ENCODE measurements at places on chromosomes 1 and 21. TPM values are rescaled to one million over a fixed set of nuclear protein-coding genes. Genes with fewer than 3 reads are reported as not detected.

PCP4L1 gene
- total RNA-seq = not detected

MPZ gene
- total RNA-seq = 3.6 TPM

CADM3 gene
- total RNA-seq = 34.4 TPM

LHX8 gene
- not detected for total RNA-seq

BLACAT1 gene
- not detected for total RNA-seq

C1orf198 gene
- total RNA-seq = 32.8 TPM

THEM5 gene
- not detected for total RNA-seq

FMO5 gene
- 2.5 TPM for total RNA-seq

SLC26A9 gene
- total RNA-seq = not detected

INSRR gene
- total RNA-seq = 0.09 TPM

DNA sequence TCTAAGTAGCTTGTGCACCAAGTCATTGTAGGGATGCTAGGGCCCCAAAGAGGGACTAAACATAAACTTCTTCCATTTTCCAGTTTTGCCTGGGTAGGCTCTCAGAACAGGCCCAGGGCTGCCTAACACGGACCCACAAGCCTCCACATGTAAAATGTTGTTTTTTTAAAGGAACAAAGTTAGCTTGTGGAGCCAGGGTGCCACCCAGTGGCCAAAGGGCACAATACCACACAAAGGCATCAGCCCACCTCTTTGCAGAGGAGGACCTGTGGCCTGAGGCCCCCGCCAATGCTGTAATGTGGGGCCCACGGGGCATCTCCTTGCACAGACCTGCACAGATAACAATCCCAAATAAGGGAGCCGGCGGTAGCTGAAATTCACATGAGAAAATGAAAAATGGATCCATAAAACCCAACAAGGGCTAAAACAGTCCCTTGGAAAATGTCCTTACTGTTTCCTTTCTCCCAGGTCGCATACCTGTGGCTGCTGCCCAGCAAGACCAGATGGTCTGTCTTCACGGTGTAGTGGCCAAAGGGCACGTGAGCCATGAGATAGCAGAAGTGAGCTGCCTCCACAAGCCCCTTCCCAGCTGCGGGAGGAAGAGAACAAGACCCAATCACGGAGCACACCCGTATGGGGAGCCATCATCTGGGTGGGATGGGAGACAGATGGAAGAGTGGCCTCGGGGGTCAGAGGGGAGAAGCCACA, 23.8 kb downstream of the SEC16B start:
- no peak for DNase-seq

DNA sequence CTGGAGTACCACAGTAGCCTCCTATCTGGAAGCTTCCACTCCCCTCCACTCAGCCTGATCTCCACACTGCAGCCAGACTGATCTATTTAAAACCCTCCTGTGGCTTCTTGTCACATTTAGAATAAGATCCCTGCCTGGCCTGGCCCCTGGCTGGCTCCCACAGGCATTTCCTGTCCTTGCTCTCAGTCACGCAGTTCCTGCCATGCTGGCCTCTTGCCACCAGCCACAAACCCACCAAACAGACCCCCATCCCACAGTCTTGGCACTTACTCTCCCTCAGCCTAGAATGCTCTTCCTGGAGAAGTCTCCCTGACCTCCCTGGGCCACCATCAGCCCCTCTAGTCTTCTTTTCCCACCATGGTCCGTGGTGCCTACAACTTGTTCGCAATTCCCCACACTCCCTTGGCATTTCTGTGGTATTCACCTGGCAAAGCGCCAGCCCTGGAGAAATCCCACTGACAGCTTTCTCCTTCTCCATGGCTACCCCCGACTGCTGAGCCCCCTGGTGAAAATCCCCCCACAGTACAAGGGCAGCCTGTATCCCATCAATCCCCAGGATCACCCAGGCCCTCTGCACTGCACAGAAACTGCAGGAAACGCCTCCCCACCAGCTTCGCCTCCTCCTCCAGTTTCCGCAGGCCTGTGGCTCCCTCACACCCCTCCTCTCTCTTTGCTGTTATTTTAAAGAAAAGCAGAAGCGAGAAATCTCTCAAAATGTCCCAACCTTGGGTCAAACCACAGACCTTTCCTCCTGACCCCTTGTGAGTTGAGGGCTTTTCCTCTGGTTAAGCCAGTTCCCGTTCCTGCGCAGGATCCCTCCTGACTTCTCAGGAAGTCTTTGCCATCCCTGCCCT, 94.5 kb downstream of the SYT2 start:
- DNase-seq = no peak

DNA sequence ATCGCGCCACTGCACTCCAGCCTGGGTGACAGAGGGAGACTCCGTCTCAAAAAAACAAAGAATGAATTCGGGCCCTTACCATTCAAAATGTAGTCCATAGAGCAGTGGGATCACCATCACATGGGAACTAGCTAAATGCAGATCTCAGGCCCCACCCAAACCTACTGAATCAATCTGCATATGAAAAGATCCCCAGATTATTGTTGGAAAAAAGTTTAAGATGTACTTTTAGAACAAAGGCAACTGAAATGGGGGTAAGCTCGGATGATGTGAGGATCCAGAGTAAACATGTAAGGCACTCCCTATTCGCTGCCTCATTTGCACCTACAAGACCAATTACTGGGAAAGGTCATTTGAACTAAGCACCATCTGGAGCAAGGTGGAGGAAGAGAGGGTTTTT, 803 bp upstream of the FLAD1 start:
- DNase-seq = no peak

DNA sequence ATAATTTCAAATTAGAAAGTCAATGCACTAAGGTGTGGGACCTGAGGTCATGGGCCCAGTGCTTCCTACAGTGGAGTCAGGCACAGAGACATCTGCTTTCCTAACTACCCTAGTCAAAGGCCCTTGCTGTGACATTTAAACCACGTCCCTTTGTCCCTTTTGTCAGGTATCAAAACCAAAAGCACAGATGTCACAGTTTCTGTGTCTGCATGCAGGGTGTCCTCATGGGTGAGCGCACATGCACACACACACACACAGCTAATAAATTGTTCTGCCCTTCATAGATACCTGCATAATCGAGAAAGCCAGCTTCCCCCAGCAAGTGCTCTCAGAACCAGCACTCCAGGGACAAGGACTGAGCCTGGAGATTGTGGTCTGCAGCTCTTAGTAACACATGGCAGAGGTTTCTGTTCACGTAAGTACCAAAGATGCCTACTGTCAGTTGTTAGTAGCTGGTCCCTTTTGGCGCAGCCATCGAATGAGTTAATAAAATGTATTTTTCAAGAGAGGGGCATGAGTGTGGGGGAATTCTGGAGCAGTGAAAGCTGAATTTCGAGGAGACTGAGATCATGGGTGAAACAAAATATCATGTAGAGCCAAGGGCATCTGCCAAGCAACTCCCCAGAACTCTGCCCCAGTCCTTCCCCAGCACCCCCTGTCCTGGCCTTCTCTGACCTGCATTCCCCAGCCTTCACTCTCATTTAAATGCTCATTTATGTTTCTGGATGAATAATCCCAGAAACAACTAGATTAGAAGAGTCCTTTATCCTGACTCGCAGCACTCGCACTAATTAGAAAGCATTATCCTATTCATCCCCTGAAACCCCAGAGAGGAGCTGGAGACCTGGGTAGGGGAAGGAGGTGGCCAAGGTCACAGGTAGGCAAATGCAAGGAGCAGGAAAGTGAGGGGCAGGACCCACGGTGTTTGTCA, 25.5 kb downstream of the TNR start:
- DNase-seq = no peak

GRCh38 chr1:39104158-39105060, 78.3 kb downstream of the NDUFS5 start:
- no peak for DNase-seq

- DNase-seq = no peak
Observed at GRCh38 chr1:18711536-18712251, 81.0 kb downstream of the PAX7 start.

- no peak for DNase-seq
Observed at GRCh38 chr1:85199667-85200462, 951 bp downstream of the SYDE2 start.

DNA sequence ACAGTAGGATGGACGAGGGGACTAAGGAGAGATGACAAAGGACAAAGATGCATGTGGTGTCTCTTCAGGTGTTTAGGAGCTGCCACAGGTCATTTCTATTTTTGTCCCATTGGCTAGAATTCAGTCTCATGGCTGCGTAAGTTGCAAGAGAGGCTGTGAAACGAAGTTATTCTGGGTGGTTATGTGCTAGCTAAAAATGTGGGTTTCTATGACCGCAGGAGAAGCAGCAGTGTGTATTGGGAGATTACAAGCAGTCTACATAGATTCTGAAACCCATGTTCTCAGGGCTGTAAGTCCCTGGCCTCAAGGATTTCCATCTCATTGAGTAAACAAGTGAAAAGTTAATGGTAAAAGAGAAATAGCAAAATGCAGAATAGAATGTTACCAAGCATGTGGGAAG, 110.7 kb downstream of the SPATA46 start:
- DNase-seq = no peak

DNA sequence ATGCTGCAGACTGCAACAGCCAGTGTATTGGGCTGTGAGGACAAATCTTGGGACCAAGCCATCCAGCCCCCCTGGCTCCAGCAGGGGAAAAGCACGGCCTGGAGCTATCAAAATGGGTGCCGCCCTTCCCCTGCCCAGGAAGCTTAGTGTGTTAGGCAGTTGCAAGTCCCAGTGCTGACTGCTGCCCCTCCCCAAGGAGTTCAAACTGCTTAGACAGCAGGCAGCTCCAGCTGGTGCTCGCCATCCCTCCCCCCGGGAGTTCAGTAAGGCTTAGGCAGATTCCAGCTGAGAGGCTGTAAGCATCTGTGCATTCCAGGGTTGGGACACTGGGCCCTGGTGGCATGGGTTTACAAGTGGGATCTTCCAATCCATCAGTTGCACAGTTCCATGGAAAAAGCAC, 579.6 kb upstream of the NR5A2 start:
- DNase-seq = no peak

- no peak for DNase-seq
Observed at GRCh38 chr1:233665575-233666270, 51.8 kb downstream of the KCNK1 start.

DNA sequence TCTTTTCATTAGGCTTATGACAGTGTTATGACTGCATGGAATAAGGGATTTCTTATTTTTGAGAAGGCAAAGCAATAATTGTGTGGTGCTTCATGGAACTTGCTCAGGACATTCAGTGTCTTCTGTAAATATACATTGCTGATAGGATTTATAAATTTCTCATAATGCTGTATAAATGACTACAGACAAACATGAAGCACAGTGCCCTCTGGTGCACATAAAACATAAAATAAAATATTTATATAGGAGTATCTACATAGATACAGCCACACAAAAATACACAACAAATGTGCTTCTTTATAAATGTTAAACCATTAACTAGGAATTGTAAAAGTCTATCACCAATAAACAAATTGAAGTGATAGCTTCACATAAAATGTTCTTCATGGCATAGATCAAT, 24.1 kb downstream of the BRINP3 start:
- DNase-seq = no peak

- DNase-seq = no peak
Observed at GRCh38 chr1:172976222-172977041, 74.3 kb downstream of the TNFSF18 start.

GRCh38 chr1:65232461-65232990, 76.8 kb upstream of the DNAJC6 start:
- no peak for DNase-seq

DNA sequence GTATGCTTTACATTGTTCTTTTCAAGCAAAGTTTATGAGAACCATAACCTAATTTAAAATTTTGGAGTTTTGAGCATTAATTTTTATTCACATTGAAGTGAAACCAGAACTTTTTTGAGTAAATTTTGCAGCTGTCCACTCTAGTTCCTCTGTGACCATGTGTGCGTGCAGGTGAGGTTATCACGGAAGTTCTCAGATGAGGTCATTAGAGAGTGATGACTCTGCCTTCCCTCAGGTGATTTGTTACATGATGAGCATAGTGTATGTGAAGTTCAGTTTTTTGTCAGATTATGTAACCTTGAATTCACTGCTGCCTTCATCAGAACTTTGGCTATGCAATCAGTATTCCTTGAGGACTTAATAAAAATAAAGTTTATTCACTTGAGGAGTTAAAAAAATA, 828.2 kb downstream of the ADGRL2 start:
- no peak for DNase-seq

DNA sequence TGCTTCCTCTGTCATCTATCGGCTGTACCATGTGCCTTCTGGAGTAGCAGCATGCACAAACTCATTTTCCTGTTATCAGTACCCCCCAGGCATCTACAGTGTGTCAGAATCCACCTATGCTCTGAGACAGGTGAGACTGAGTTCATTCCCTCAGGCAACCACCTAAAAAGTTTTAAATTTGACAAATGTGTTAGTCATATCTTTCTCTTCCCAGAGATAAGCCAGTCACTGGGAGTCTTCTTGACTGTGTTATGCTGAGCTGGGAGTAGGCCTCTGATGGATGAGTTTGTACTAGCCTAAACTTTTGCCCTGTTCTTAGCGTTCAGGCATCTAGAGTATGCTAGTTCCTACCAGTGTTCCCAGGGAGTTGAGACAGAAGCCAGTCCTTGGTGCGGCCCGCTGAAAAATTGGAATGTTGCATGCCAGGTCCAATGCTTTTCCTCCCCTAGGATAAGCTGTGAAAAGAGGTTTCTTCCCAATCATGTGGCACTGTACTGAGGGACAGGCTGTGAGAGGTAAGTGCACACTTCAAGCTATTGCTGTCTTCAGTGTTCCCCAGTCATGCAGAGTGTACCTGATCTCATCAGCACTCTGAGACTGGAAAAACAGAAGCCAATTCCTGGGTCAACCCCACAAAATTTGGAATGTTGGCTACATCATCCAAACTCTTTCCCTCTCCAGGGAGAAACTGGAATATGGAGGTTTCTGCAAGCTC, 1202.3 kb downstream of the NCAM2 start:
- DNase-seq = no peak
